ENCODE measurements at places on chromosomes 3 and 15. TPM values are rescaled to one million over a fixed set of nuclear protein-coding genes. Genes with fewer than 3 reads are reported as not detected.

Gene SYNPR
- total RNA-seq: not detected

DNA sequence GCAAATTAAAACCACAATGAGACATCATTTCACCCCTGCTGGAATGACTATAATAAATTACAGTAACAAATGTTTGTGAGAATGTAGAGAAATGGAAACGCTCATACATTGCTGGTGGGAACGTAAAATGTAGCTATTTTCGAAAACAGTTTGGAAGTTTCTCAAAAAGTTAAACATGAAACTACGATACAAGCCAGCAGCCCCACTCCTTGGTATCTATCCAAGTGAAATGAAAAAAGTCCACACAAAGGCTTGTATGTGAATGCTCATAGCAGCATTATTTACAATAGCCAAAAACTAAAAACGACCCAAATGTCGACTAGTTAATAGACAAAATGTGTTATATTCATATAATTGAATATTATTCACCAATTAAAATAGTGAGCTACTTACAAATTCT is 22.9 kb upstream of the CFAP20DC start:
- H3K36me3 ChIP-seq: no peaks in the 10 kb centered on the region
- H3K4me1 ChIP-seq: no peaks in the 10 kb centered on the region
- H3K4me3 ChIP-seq: no peak overlapping the region
- no peaks in the 10 kb centered on the region for H3K27me3 ChIP-seq
- DNase-seq: no peak

DNA sequence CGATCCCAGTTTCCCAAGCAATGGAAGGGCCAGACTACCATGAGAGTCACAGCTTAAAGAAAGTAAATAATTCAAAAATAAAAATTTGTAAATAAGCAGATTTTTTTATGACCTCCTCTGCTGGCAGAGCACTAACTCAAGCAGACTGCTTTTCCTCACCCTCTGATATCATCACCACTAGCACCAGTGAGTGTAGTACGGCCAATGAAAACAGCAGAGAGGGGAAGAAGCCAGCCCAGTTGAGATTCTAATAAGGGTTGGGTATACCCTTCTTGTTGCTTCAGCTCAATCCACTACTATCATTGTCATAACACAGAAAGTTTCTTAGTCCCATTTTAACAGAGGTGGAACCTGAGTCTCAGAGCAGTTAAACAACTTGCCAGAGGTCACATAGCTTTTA is 193.1 kb downstream of the ERC2 start:
- H3K27me3 ChIP-seq: no peaks in the 10 kb centered on the region
- H3K4me3 ChIP-seq: no peak overlapping the region
- H3K27ac ChIP-seq: no peak overlapping the region
- no peaks in the 10 kb centered on the region for H3K4me1 ChIP-seq

DNA sequence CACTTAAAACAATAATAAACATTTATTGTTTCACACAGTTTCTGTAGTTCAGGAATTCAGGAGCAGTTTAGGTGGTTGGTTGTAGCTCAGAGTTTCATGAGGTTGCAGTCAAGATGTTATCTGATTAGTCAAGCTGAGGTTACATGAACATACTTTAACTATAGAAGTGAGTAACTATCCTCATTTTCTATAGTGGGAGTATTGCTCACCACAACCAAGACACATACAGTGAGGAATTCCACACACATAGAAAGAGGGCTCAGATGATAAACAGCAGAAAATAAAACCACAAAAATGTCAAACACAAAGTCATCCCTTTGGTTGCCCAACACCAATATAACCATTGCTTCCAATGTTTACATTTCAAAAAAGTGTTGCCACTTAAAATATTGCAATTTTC is 13.6 kb downstream of the SCN11A start:
- no peak overlapping the region for H3K27ac ChIP-seq
- DNase-seq: no peak
- H3K36me3 ChIP-seq: no peaks in the 10 kb centered on the region
- H3K4me1 ChIP-seq: no peaks in the 10 kb centered on the region
- H3K27me3 ChIP-seq: no peaks in the 10 kb centered on the region

DNA sequence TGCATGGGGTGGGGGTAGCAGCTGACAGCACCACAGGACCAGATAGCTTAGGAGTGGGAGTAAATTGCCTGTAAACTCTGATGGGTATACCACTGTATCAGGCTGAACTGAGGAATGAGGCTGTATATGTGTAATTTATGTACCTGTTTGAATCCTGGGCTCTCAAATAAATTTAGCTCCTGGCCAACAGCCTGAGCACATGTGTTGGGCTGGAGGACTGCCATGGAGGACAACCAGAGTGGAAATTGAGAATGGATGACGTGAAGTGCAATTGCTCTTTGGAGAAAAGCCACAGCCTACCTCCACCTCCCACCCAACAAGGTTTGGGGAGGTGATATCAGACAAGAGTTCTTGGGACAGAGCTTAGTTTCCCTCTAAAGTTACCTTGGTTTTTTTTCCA is 328.6 kb upstream of the PROK2 start:
- no peak overlapping the region for H3K4me3 ChIP-seq
- DNase-seq: no peak
- no peaks in the 10 kb centered on the region for H3K27me3 ChIP-seq
- H3K36me3 ChIP-seq: no peaks in the 10 kb centered on the region

DNA sequence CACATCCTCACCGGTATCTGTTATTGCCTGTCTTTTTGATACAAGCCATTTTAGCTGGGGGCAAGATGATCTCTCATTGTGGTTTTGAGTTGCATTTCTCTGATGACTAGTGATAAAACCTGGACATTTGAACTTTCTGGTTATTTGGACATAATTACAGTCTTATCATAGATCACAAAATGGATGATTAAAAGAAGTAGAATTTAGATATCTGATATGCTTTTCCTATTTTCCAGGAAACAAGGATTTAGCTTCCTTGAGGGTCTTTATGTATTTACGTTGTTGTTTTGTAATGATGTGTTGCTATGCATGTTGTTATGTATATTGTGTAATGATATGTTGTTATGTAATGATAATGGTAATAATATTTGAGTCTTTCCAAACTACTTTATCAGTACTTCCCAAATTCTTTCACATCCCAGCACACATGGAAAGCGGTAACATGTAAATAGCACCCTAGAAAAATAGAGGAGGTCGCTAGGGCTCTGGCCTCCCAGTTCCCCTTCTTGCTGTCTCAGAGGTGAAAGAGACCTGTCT is 53.8 kb downstream of the GJD2 start:
- no peaks in the 10 kb centered on the region for H3K27me3 ChIP-seq
- H3K27ac ChIP-seq: no peak overlapping the region
- no peak overlapping the region for H3K4me3 ChIP-seq
- H3K4me1 ChIP-seq: no peaks in the 10 kb centered on the region

Gene SLC22A14
- total RNA-seq: 0.17 TPM

- H3K36me3 ChIP-seq: no peaks in the 10 kb centered on the region
- H3K4me3 ChIP-seq: no peak overlapping the region
- H3K4me1 ChIP-seq: no peaks in the 10 kb centered on the region
- no peak for DNase-seq
Observed at GRCh38 chr3:126777366-126777765, 73.3 kb downstream of the CHCHD6 start.

- H3K4me1 ChIP-seq: no peaks in the 10 kb centered on the region
- no peak overlapping the region for H3K4me3 ChIP-seq
- no peaks in the 10 kb centered on the region for H3K36me3 ChIP-seq
- H3K27ac ChIP-seq: no peak overlapping the region
Observed at GRCh38 chr3:80087767-80088166, 320.0 kb upstream of the ROBO1 start.

GRCh38 chr3:159418571-159419526 is 569.8 kb upstream of the IL12A start:
- H3K27me3 ChIP-seq: no peaks in the 10 kb centered on the region
- H3K27ac ChIP-seq: no peak overlapping the region
- H3K4me3 ChIP-seq: no peak overlapping the region
- H3K36me3 ChIP-seq: no peaks in the 10 kb centered on the region
- H3K4me1 ChIP-seq: no peaks in the 10 kb centered on the region

Gene TLR9
- total RNA-seq: not detected

DNA sequence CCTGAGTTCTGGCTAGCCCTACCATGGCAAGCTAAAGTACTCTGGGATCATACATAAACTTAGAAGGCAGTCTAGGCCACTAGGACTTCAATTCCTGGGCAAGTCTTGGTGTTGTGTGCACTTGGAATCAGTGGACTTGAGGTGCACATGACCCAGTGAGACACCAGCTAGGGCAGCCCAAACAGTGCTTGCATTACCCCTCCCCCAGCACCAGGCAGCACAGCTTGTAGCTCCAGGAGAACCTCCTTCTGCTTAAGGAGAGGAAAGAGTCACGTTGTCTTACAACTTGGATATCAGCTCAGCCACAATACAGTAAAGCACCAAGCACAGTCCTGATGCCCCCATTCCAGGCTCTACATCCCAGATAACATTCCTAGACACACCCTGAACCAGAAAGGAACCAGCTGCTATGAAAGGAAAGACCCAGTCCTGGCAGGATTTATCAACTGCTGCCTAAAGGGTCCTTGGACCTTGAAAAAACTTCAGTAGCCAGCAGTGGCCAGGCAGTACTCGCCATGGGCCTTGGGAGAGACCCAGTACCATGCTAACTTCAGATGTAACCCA is 57.2 kb downstream of the MYO9A start:
- no peak overlapping the region for H3K4me3 ChIP-seq
- DNase-seq: no peak
- no peak overlapping the region for H3K27ac ChIP-seq
- H3K36me3 ChIP-seq: no peaks in the 10 kb centered on the region
- H3K4me1 ChIP-seq: peaks cover 2% of the 10 kb centered on the region

Gene C3orf70
- 0.79 TPM for total RNA-seq

Gene TMEM44
- 5.0 TPM for total RNA-seq

DNA sequence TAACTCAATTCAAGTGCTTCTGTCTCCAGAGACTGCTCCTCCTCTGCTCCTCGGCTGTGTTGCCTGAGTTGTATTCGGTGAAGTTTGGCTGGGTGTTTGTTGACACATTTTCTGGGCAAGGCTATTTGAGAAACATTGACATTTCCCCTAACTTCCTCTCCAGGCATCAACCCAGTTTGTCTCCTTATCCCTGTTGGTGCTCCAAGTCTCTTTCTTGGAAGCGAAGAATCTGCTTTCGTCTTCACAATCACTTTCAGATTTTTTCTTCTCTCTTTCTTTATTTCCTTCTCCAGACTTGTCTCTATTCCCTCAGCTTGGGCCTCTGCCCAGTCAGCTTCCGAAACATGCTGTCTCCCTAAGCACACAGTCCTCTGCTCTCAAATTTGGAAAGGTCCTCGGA is 84.7 kb downstream of the ETV5 start:
- no peaks in the 10 kb centered on the region for H3K27me3 ChIP-seq
- H3K4me1 ChIP-seq: no peaks in the 10 kb centered on the region
- no peak for DNase-seq
- no peak overlapping the region for H3K4me3 ChIP-seq
- H3K36me3 ChIP-seq: no peaks in the 10 kb centered on the region
- no peak overlapping the region for H3K27ac ChIP-seq

DNA sequence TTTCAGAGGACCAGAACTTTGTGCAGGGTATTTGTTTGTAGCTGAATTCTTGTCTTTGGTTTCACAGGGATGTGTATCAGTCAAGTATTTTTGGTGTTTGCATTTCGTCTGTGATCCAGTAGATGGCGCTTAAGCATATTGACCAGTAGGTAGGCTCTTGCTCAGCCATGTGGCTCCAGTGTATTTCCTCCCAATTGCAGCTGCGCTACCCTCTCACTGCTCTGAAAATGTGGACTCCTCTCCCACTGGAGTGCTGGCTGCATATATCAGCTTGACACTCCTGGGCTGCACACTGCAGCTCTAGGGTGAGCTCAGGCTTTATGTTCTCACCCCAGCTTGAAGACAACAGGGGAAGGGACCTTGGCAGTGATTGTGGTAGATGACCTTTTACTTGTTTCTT is 1264.3 kb upstream of the ALCAM start:
- no peak for DNase-seq
- no peaks in the 10 kb centered on the region for H3K27me3 ChIP-seq
- H3K4me3 ChIP-seq: no peak overlapping the region

Gene CLDN16
- total RNA-seq: 0.89 TPM

Gene XIRP1
- total RNA-seq: not detected
